ENCODE measurements at places on chromosomes 1 and 21. TPM values are rescaled to one million over a fixed set of nuclear protein-coding genes. Genes with fewer than 3 reads are reported as not detected.

Gene SYT14
- total RNA-seq: 0.44 TPM

Gene LCE1B
- not detected for total RNA-seq

Gene VSIG8
- total RNA-seq: under 0.01 TPM

Gene PNRC2
- total RNA-seq: 90.9 TPM

Gene B3GALT2
- total RNA-seq: 0.25 TPM

Gene GPR61
- total RNA-seq: 0.37 TPM

Gene ACTA1
- total RNA-seq: not detected

Gene CFAP126
- total RNA-seq: not detected

Gene ADAMTS5
- total RNA-seq: 7.1 TPM

Gene KCNC4
- total RNA-seq: 1.1 TPM

Gene KCNH1
- not detected for total RNA-seq

Gene C1orf87
- total RNA-seq: not detected

Gene HPDL
- 0.19 TPM for total RNA-seq
